ENCODE measurements at places on chromosomes 5 and 9.

- DNase-seq = no peak
Observed at GRCh38 chr9:800591-801150, 40.8 kb upstream of the DMRT1 start.

DNA sequence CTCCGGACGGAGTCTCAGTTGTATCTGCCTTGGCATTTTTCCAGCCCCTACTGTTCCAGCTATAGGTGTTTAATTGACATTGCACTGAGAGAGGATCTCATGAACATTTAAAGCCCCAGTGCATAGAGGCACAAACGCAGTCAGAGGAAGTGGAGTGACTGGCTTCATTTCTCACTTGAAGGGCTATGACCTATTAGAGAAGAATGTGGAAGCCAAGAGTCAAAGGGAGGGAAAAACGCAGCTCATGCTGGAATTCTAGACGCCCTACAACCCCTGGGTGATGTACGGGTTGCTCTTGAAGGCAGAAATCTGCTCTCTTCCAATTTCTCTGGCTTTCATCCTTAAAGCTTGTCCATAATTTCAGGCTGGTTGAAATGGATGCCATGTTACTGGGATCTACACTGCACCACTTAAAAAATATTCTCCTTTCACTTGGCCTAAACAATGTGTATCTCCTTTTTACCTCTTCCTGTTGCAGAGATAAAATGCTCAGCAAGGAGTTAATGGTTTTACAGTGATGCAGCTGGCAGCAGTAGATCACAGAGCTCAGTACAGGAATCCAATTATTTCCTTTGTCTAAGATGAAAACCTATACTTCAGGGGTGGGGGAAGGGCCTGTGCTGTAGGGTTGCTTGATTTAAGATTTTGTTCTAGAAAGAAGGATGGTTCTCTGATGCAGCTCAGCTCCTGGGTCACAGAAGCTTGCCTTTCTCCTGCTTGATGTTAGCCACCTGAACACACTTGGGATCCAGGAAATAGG is 61.8 kb upstream of the MAMDC2 start:
- DNase-seq = no peak

- DNase-seq = no peak
Observed at GRCh38 chr5:56822981-56823380, 7.6 kb downstream of the MAP3K1 start.

GRCh38 chr5:81425569-81425968 is 31.6 kb upstream of the ACOT12 start:
- peak; percentile 9 for DNase-seq
